NCI-H1092 (cell line): ENCODE measurements at places on chromosomes 3 and 15.

GRCh38 chr3:76826861-76827260, 213.0 kb upstream of the ROBO2 start:
- peak; percentile 77 for DNase-seq

- DNase-seq = no peak
Measured at GRCh38 chr15:71957026-71957425, 146.7 kb downstream of the NR2E3 start.

DNA sequence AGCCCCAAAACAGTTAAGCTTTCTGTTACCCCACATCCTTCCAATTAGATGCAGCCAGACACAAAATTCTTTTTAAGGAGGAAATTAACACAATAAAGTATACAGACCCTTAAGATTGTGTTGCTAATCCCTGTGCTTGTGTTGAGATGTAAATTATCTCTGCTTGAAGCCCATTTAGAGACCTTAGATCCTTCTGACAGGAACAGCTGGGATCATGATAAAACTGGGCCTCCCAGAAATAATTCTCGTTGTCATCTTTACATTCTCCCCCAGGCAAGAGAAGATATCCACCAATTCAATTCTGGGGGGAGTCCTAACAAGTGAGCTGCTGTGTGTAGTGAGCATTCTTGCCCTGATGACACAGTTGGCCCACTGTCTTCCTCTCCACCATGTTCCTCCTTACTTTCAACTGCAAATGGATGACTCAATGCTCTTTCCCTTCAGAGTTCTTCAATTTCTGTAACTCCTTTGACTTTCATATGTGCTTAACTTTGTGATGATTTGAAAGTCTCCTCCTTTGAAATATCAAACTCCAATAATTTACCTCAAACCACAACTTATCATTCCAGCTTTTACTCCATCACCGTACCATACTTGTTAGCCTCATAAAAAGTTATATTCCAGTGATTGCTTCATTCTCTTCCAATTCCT, 186.6 kb downstream of the RAP2B start:
- no peak for DNase-seq

- no peak for DNase-seq
Measured at GRCh38 chr15:59539799-59540198, 71.8 kb upstream of the GCNT3 start.
